ENCODE measurements at places on chromosomes 6 and 20.

DNA sequence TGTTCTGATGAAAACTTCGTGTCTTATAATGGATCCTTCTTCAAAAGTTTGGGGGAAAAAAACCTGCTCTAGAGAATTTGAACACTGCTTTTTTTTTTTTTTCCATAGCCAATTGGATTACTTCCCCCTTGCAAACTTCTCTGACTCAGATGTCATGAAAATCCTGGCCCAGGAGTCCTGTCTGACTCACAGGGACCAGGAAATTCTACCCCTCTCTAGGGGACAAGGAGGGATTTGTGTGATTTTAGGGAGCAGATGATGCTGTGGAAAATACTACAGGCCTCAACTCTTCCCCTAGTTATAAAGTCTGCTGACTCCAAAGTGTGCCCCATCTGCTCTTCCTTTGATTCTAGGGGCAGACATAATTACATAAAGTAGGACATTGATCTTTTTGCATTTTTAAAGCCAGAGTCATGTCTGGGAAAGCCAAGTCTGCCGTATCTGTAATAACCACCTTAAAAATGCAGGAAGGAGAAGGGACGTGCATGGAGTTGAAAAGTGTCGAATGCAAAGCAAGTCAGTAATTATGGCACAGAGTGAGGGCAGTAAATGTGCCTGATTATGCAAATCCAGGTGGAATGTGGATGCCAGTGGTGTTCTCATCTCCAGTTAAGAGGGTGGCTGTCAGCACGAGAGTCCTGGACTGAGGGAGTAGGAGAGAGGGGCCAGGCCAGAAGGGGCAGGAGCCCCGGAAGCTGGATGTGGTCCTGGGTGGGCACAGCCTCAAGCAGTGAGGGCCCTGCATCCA lies 144.3 kb upstream of the SULF2 start:
- no peak for DNase-seq

DNA sequence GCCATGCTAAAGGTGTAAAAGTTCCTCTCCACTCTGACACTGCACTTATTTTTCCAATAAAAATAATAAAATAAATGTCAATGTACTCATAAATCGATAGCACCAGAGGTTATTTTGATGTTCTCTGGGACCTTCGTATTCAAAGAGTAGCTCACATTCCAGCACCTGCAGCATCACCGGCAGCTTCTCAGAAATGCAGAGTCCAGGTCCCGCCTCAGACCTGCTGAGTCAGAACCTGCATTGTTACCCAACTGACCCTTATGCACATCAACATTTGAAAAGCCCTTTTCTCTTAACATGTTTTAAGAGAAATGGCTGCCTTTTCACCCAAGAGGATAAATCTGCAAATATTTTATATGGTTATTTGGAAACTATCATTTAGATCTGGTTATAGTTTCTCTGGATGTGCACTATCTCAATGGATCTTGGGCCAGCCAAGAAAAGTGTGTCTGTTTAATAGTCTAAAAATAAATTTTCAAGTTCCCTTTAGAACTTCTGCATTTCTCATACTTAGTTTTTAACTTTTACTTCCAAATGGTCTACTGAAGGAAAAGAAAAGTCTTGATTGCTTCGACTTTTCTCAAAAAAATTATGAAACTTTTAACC lies 216.2 kb upstream of the PRDM1 start:
- peak; percentile 44 for DNase-seq

- DNase-seq, result no peak
These were observed 151.3 kb upstream of the ZFP64 start for GRCh38 chr20:52342913-52343312.

GRCh38 chr20:32846852-32847251 lies 11.9 kb upstream of the EFCAB8 start:
- no peak for DNase-seq

- DNase-seq, result peak; percentile 14
These were observed 89.8 kb upstream of the PAX1 start for GRCh38 chr20:21615617-21616080.

DNA sequence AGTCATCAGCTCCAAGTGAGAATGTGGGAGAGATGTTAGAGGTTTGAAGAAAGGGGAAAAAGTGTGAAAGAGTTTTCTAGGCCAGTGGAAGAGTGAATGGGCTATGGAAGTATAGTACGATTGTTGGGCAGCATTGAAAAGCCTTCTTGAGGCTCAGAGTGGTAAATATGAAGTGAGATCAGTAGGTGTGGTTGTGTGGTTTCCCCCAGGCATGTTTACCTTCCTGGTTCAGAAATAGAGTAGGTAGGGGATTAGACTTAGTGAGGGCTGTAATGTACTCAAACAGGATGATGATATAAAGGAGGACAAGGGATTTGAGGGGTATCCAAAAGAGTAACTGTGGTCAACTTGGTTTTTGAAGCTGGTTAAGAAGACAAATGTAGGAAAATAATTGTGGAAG lies 3.7 kb downstream of the MLIP start:
- no peak for DNase-seq

GRCh38 chr6:40799296-40800140 lies 212.4 kb upstream of the LRFN2 start:
- no peak for DNase-seq

- no peak for DNase-seq
These were observed 34.2 kb downstream of the NHSL1 start for GRCh38 chr6:138465007-138465645.

GRCh38 chr20:53128004-53128403 lies 155.8 kb downstream of the TSHZ2 start:
- no peak for DNase-seq

DNA sequence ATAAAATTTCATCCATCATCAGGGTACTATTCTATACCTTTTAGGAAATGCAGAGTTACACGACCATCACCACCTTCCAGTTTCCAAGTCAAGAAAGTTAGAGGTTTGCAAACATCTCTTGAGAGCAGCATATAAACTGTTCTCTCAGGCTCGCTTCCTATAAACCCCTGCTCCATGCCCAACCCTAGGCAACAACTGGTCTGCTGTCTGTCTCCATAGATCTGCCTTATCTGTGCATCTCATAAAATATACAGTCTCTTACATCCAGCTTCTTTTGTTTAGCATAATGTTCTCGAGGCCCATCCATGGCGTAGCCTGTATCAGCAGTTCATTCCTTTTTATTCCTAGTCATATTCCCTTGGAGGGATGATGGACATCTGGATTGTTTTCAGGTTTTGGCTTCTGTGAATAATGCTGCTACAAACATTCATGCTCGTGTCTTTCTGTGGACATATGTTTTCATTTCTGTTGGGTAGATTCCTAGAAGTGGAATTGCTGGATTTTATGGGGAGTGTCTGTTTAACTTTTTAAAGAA lies 6.1 kb downstream of the PTPRT start:
- DNase-seq, result no peak

DNA sequence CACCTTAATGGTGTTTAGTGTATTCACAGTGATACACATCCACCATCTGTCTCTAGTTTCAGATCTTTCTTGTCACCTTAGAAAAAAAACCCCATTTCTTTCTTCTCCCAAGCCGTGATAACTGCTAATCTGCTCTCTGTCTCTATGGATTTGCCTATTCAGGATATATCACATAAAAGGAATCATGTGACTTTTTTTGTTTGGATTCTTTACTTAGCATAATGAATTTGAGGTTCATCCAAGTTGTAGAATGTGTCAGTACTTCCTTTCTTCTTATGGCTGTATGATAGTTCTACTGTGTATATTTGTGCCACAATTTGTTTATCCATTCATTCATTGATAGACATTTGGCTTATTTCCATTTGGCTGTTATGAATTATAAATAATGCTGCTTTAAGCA lies 57.1 kb downstream of the ITCH start:
- DNase-seq, result no peak

DNA sequence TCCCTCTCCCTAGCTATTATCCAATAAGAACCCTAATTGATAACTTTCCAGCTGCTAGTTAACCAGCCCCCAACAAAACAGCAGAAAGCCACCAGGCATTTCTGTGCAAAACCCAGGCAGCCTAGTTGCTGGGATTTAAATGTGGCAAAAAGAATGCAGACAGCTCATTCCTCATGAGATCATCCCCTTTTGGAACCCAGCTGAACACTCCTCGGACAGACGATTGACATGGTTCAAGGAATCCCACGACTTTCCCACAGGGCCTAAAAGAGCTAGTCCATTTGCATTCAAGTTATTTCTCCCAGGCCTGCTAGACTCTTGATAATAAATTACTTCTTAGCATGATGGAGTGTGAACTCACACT lies 24.0 kb downstream of the JAG1 start:
- no peak for DNase-seq

DNA sequence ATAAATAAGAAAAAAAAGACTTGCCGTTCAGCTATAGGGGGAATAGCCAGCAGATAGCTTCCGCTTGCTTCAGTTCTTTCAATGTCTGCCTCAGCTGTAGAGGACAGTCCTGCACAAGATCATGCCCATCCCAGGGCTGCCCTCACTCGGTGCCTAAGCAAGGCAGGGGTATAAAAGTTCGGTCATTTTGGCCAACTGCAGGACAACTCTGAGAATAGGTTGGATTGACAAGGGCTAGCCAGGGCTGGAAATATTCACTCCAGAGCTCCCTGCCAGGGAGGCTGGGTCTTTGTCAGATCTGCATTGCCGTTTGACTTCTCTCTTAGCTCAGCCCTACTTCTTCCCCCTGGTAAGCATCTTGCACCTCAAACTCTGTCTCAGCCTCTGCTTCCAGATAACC lies 8.4 kb downstream of the PROCR start:
- no peak for DNase-seq

Data from AML-193 (cell line).